Activated CD8-positive, alpha-beta memory T cell treated with anti-CD3 and anti-CD28 coated beads for 1 hour (primary cell): ENCODE measurements at places on chromosomes 1 and 21.

DNA sequence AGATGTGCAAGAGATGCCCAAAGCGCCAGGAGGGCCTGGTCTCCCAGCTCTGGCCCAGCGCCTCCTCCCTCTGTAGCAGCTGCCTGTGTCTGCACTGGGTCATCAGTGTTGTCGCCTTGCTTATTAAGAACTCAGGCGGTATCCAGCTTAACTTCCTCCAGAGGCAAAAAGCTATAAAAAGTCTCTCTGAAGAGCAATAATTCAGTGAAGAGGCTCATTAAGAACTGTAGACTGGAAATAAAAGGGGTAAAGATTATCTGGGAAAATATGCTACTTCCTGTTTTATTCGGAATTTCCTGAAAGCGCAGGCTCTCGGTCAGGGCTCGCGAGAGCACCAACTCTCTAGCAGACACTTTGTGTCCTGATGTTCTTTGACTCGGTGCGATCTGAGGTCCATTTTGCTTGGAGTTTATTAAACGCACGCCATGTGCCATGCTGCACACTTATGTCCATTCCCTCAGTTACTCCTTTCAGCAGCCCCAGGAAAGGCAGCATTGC, 70.4 kb downstream of the MRPS6 start:
- no peak for DNase-seq

DNA sequence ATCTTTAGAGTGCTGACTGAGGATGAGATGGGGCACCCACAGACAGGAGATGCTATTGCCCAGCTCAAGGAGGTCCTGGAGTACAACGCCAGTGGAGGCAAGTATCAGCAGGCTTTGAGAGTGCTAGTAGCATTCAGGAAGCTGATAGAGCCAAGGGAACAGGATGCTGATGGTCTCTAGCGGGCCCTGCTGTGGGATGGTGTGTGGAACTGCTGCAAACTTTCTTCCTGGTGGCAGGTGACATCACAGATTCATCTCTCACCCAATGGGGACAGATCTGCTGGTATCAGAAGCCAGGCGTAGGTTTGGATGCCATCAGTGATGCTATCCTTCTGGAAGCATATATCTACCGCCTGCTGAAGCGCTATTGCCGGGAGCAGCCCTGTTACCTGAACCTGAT, 609.8 kb upstream of the NCAM2 start:
- DNase-seq = no peak

GRCh38 chr21:42109873-42110525, 38.9 kb downstream of the UMODL1 start:
- no peak for DNase-seq

- DNase-seq = no peak
These were observed 56.7 kb downstream of the SLX9 start for GRCh38 chr21:44996501-44996921.
